ENCODE measurements at places on chromosomes 2 and 18. TPM values are rescaled to one million over a fixed set of nuclear protein-coding genes. Genes with fewer than 3 reads are reported as not detected.

DNA sequence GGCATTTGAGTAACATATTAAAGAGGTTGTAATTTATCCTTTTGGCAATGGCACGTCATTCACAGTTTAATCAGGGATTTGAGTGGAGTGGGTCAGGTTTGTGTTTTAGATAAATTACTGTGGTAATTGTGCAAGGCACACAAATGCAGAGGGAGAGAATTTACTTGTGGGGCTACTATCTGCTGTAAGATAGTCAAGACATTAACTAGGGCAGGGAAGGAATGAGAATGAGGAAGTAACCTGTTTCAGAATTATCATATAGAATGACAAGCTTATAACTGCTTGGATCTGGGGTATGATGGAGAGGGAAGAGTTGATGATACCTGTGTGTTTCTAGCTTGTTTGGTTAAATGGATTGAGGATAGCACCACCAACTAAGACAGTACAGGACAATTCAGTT, 58.9 kb upstream of the ZSWIM2 start:
- no peak for DNase-seq

- peak; percentile 34 for DNase-seq
Observed at GRCh38 chr2:208872591-208872990, 466.0 kb downstream of the PTH2R start.

- DNase-seq = no peak
Observed at GRCh38 chr2:132943829-132944228, 273.8 kb upstream of the LYPD1 start.

The SMAD2 gene
- 167 TPM for total RNA-seq

- DNase-seq = peak; percentile 94
Observed at GRCh38 chr2:45823723-45824206, 172.3 kb downstream of the PRKCE start.
